ENCODE measurements at places on chromosomes 4 and X. TPM values are rescaled to one million over a fixed set of nuclear protein-coding genes. Genes with fewer than 3 reads are reported as not detected.

RXFP1 gene
- total RNA-seq: not detected

DNA sequence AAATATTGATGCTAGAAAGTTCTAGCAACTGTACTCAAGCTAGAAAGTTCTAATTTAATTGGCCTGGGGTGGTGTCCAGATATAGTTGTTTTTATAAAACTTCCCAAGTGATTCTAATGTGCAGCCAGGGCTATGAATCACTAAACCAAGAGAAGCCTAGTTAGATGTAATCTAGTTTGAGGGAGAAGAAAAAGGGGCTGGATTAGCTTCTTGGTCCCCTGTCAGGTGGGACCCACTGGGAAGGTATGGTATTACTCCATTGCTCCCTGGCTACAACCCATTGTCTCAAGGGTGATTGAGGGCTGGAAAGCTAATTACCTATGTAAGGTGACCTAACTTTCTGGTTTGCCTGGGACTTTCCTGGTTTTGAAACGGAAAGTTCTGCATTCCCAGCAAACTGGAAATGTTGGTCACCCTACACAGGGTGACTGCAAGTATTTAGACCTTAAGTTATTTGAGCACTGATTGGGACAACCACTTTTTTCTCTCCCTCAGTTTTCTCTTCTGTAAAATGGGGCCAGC, 23.9 kb upstream of the MSN start:
- H3K27me3 ChIP-seq: no peaks in the 10 kb centered on the region
- no peak overlapping the region for H3K27ac ChIP-seq
- no peak for DNase-seq
- no peaks in the 10 kb centered on the region for H3K36me3 ChIP-seq

DNA sequence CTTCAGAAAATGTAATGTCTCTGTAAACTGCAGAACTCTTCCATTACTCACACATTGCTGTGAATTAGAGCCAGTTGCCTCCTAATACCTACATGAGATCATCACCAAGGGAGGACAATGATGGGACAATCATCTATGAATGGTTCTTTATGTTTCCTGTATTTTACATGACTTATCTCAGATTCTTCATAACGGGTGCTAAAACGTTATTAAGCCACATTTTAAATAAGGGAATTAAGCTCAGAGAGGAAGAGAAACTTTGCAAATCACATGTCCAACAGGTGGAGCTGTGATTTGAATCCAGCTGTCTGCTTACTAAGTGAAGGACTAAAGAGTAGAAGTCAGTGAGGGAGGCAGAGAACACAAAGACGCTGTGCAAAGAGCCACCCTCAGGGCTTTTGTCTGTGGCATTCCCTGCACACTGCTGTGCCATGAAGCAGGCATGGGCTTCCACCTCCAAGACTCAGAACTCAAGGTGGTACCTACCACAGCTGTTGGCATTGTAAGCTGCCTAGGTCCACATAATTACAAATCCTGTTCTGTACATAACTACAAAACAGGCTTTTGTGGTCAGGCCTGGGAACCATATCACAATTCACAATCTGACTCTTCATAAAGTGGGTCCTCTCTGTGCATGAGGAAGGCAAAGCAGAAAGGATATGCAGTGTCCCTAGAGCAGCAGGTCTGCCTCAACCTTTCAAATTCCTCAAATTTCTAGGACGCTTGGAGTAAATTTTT, 12.8 kb downstream of the TBC1D9 start:
- H3K4me1 ChIP-seq: peaks cover 10% of the 10 kb centered on the region
- no peak overlapping the region for H3K4me3 ChIP-seq
- H3K27ac ChIP-seq: no peak overlapping the region
- no peak for DNase-seq
- H3K36me3 ChIP-seq: peaks cover 2% of the 10 kb centered on the region

GRCh38 chr4:55973650-55974049, 24.9 kb downstream of the CEP135 start:
- no peak overlapping the region for H3K27ac ChIP-seq
- H3K27me3 ChIP-seq: no peaks in the 10 kb centered on the region
- no peaks in the 10 kb centered on the region for H3K4me1 ChIP-seq
- DNase-seq: no peak
- no peak overlapping the region for H3K4me3 ChIP-seq
- H3K36me3 ChIP-seq: peaks cover 3% of the 10 kb centered on the region

HMGB3 gene
- 22.8 TPM for total RNA-seq

DNA sequence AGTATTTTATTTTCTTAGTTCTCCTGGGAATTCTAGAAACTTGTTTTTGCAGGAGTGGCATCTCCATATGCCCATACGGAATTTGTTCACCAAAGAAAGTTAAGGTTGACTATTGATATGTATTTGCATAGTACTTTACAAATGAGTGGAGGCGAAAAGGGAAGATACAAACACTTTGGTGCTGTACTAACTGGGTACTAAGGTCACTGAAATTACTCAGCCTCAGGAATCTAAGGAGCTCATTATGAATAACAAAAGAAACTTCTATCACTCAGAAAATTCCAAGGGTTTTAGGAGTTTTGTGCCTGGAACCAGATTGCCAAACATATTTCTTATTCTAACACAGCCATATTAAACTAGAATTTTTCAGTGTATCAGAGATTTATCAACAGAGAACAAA, 27.4 kb upstream of the TMPRSS11B start:
- peak overlapping the region; percentile 18 for H3K4me3 ChIP-seq
- H3K4me1 ChIP-seq: peaks cover 10% of the 10 kb centered on the region
- DNase-seq: no peak
- no peak overlapping the region for H3K27ac ChIP-seq
- peaks cover 13% of the 10 kb centered on the region for H3K27me3 ChIP-seq

- H3K4me3 ChIP-seq: no peak overlapping the region
- no peaks in the 10 kb centered on the region for H3K27me3 ChIP-seq
- no peak for DNase-seq
- no peaks in the 10 kb centered on the region for H3K36me3 ChIP-seq
- H3K27ac ChIP-seq: no peak overlapping the region
Measured at GRCh38 chr4:144740316-144740715, 94.4 kb downstream of the HHIP start.

DNA sequence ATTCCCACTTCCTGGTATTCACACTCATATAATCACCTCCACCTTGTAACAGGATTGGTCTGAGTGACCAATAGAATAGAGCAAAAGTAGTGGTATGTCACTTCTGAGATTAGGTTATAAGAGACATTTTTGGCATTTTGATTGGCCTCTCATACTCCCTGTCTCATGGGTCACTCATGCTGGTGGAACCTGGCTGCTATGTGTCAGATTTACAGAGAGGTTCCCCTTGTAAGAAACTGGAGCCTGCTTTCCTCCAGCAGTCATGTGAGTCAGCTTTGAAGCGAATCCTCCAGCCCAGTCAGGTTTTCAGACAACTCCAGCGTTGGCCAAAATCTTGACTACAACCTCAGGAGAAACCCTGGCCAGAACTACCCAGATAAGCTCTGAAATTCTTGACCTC, 2.6 kb upstream of the OTUD4 start:
- H3K4me3 ChIP-seq: no peak overlapping the region
- no peak overlapping the region for H3K27ac ChIP-seq
- peaks cover 19% of the 10 kb centered on the region for H3K4me1 ChIP-seq
- H3K27me3 ChIP-seq: peaks cover 7% of the 10 kb centered on the region
- DNase-seq: no peak

PRDM8 gene
- 3.3 TPM for total RNA-seq

NXF2B gene
- not detected for total RNA-seq

DNA sequence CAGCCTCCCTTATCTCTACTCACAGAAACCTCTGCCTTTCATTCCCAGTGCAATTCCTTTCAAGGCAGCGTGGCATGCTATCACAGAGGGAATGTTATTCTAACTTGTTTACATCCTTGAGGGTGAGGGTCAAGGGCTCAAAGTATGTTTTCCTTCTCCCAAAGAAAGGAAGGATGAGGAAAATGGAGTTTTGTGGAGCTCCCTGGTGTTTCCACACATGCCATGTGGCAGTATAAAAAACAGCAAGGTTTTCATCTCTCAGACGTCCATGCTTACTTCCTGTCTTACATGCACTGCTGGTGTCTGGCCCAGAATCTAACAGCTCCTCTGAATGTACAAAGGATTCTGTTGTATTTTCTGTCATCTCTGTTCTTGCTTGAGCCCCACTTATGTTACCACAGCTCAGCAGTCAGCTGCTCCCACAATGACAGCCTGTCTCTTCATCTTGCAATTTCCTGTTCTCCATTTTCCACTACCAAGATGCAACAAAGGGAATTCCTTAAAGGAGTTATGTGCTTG, 128.0 kb downstream of the SNCA start:
- H3K4me1 ChIP-seq: no peaks in the 10 kb centered on the region
- no peaks in the 10 kb centered on the region for H3K27me3 ChIP-seq
- no peak for DNase-seq
